CD4-positive, alpha-beta T cell (primary cell): ENCODE measurements at places on chromosomes 11 and 22.
A peak's percentile ranks its signal among the peaks of the same experiment; 100 is the strongest.

DNA sequence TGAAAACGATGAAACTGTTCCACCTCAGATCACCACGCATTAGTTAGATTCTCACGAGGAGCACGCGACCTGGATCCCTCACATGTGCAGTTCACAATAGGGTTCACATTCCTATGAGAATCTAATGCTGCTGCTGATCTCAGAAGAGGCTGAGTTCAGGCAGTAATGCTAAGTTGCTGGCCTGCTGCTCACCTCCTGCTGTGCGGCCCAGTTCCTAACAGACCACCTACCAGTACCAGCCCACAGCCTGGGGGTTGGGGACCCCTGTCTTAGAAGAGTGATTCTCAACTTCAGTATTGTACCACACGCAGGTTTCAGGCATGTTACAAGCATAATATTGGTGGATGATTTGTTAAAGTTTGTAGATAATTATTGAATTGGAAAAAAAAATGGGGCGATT, 182.7 kb downstream of the BLID start:
- DNase-seq = no peak

DNA sequence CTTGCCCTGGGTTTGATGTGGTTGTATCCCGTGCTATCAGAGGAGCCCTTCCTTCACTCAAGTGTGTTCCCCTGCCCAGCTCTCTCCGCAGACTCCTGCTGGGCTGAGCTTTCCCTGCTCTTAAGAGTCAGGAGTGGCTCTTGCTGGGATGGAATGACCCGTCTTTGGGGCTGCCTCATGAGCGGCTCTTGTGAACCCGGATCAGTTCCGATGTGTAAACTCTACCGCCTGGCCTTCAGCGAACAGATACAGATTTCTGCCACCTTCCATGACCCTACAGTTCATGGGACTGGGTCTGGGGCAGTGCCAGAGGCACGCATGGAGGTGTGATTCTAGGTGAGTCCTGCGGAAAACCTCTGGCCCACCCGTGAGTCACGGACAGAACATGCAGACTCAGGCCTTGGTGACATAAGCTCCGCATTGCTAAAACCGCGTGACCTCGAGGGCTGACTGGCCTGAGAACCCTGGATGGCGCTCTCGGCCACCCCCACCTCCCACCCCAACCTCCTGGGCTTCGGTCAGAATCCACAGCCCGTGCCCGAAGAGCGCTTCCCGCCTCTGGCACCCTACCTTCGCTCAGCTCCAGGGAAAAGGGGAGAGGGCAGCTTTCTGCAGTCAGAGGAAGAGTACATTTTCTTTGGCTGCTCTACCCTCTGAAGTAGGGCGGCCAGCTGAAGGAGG, 1.3 kb upstream of the ZBTB16 start:
- no peak for DNase-seq

- no peak for DNase-seq
Observed at GRCh38 chr11:119153049-119153818, 4.4 kb downstream of the ABCG4 start.

GRCh38 chr11:107824668-107825369, 33.8 kb downstream of the SLC35F2 start:
- peak; percentile 12 for DNase-seq

DNA sequence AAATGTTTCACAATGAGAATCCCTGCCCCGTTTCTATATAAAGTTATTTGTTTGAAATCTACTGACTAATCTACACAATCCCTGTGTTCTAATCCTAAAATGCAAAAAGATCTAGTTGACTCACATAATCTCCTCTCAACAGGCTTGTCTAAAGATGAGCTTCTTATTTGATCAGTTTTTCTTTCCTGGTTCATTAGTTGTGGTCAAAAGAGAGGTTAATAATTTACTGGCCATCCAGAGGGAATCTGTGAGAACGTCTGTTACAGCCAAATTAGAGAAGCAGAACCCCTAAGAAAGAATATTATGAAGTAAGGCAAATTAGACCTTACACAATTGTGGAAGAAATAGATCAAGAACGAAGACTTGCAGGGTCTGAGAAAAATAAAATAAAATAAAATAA, 173.7 kb upstream of the ANO3 start:
- DNase-seq = no peak

DNA sequence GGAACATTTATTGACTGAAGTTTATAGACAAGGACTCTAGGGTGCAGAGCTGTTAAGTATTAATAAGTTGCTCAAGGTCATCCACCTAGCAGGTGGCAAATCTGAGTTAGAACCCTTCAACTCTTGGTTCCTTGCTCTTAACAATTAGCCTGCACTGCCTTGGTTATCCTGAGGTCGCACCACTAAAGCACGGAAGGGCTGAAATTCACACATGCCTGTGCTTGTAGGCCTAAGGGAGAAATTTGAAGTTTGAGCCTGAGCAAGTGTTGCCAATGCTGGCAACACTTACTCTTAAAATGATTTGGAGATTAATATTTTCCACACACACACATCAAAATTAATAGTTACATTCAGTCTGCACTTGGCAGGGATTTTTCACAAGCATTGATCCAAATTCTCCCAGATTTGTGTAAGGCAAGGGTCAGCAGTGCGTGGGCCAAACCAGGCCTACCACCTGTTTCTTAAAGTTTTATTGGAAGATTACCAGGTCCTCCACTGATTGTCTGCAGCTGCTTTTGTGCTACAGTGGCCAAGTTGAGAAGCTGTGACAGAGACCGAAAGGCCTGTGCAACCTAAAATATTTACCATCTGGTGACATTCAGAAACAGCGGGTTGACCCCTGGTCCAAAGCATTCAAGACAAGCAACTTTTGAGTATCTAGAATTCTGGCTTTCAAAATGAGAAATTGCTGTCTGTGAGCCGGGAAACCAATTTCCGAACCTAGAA, 16.3 kb downstream of the APOL5 start:
- no peak for DNase-seq

- DNase-seq = no peak
Observed at GRCh38 chr11:38593649-38594048, 1995.6 kb upstream of the RAG2 start.

GRCh38 chr22:45262931-45263462, 21.8 kb upstream of the UPK3A start:
- DNase-seq = no peak

GRCh38 chr11:118258410-118258809, 5.7 kb downstream of the MPZL2 start:
- DNase-seq = peak; percentile 35

- DNase-seq = no peak
Observed at GRCh38 chr22:41702763-41703162, 3.5 kb downstream of the MEI1 start.

- peak; percentile 47 for DNase-seq
Observed at GRCh38 chr11:58575377-58576020, at the start of gene LPXN. TSS of gene LPXN (minus strand) at chr11:58575856. CDS start at chr11:58575772, 84 bp downstream.

GRCh38 chr11:129967996-129968395, 34.6 kb downstream of the PRDM10 start:
- DNase-seq = no peak
